ENCODE measurements at places on chromosomes 2 and 18.

GRCh38 chr2:86807468-86808275 lies 17.0 kb upstream of the CD8A start:
- no peak for DNase-seq

- DNase-seq: no peak
These were observed 81.0 kb upstream of the TMEM17 start for GRCh38 chr2:62586981-62587380.

DNA sequence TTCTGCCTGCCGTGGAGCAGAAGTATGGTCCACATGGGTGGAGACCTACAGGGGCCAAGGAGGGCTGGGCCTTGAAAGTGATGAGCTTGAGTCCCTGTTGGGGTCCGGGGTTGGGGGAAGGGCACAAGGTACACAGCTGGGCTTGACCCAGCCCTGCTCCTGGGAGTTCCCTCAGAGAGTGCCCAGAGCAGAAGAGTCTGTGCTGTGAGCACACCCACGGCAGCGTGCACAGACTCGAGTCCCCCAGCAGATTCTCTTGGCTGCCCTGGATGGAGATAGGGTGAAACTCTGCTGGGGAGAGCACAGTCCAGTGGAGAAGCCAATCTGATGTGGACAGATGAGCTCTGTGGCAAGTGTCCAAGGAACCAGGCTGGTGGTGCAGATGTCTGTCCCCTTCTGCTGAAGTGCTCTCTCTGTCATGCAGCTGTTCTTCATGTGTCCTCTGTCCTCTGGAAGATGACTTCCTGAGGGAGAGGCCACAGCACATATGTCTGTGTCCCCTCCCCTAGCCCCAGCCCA lies 27.5 kb downstream of the INPP4A start:
- no peak for DNase-seq

GRCh38 chr2:237060534-237061312 lies 25.0 kb upstream of the COPS8 start:
- DNase-seq: peak; percentile 67

- no peak for DNase-seq
These were observed 143.5 kb upstream of the ALPP start for GRCh38 chr2:232234922-232235615.

- DNase-seq: no peak
These were observed 12.4 kb upstream of the CCDC88A start for GRCh38 chr2:55431982-55432627.

- DNase-seq: no peak
These were observed 198.0 kb downstream of the NBAS start for GRCh38 chr2:15363142-15363541.
